ENCODE measurements at places on chromosomes 6 and 20.

GRCh38 chr6:158367816-158368215 is 55.6 kb downstream of the TULP4 start:
- no peak for ATAC-seq

DNA sequence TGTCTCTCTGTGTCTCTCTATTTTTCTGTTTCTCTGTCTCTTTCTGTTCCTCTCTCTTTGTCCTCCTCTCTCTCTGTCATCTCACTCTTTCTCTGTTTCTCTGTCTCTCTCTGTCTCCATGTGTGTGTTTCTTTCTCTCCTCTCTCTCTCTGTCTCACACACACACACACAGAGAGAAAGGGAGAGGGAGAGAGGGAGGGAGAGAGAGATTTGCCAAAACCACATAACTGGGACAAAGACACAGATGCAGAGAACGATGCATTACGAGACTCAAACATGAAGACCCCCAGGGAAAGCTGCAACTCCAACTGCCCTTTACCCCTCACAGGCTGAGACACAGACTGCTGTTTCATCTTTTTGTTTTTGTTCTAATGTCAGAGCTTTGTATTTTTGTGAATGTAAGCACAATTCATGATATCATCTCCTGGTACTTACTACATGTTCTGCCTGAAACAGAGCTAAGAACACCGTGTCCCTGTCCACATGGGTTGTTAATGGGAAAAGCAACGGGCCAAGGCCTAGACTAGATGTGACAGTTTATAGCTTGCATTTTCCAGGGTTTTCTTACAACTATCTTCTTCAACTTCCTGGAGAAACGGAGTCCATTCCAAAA is 177.1 kb upstream of the ARID1B start:
- no peak for ATAC-seq

GRCh38 chr20:24763386-24764026 is 185.6 kb upstream of the CST7 start:
- no peak for ATAC-seq

GRCh38 chr6:37492991-37493660 is 6.6 kb downstream of the CCDC167 start:
- ATAC-seq: no peak

DNA sequence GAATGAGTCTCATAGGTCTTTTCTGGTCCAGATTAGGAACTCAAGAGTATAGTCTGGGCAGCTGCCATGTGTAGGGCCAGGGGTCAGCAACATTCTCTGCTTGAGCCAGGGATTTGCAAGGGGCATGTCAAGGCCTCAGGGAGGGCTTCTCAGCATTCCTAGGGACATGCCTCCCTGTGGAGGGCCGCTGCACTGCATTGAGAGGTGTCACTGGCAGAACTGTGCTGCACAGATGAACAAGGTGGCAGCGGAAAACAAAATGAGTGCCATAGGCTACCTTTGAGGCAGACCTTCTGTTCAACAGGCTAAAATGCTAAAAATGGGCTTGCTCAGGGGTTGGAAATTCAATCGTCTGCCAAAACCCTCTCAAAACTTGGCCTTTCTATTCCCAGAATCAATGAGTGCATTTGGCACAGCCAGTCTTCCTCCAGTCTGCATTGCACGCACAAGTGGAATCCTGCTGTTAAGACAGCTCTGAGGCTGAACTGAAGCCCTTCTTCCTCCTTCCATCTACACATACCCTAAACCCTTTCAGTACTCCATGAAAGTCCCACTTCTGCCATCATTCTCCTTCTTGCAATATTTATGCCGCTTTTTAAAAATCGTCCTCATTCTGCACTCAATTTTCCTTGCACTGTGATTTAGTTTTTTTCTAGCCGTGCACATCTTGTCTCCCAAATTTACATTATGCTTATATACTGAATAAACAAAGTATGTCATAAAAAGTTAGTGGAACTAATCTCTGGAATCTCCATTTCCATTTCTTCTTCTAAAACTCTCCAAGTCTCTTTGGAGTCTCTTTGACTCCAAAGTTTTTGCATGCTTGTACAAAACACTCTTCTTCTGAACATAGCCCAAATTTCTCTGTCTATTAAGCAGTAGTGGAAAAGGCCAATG is 51.7 kb downstream of the SLC26A8 start:
- no peak for ATAC-seq

- ATAC-seq: peak; percentile 84
These were observed 38.0 kb downstream of the TNFAIP3 start for GRCh38 chr6:137904822-137905617.

DNA sequence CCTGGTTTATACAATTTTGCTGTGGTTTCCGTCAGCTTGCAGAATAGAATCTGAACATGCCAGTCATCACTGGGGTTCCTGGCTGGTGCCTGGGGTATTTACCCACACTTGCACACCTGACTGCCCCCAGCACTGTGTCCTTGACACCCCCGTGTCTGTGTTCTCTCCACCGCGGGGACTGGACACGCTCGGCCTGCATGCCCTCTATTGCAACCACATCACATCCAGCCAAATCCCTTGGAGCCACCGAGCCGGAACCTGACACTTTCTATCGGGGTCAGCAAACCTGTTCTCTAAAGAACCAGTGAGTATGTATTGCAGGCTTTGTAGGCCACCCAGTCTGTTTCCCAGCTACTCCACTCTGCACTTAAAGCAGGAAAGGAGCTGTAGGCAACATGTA is 527.5 kb downstream of the PRKN start:
- no peak for ATAC-seq

- ATAC-seq: no peak
These were observed 8.4 kb upstream of the ACSS1 start for GRCh38 chr20:25066386-25066785.

- ATAC-seq: no peak
These were observed 186.7 kb downstream of the PTPRK start for GRCh38 chr6:128333581-128334223.

DNA sequence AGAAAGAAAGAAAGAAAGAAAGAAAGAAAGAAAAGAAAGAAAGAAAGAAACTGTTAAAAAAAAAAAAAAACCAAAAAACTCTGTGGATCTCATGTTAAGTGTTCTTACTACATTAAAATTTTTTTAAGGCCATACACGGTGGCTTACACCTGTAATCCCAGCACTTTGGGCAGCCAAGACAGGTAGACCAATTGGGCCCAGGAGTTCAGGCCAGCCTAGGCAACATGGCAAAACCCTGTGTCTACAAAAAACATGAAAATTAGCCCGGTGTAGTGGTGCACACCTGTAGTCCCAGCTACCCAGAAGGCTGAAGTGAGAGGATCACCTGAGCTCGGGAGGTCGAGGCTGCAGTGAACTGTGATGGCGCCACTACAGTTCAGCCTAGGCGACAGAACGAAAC is 4.6 kb upstream of the BPIFA1 start:
- ATAC-seq: no peak

DNA sequence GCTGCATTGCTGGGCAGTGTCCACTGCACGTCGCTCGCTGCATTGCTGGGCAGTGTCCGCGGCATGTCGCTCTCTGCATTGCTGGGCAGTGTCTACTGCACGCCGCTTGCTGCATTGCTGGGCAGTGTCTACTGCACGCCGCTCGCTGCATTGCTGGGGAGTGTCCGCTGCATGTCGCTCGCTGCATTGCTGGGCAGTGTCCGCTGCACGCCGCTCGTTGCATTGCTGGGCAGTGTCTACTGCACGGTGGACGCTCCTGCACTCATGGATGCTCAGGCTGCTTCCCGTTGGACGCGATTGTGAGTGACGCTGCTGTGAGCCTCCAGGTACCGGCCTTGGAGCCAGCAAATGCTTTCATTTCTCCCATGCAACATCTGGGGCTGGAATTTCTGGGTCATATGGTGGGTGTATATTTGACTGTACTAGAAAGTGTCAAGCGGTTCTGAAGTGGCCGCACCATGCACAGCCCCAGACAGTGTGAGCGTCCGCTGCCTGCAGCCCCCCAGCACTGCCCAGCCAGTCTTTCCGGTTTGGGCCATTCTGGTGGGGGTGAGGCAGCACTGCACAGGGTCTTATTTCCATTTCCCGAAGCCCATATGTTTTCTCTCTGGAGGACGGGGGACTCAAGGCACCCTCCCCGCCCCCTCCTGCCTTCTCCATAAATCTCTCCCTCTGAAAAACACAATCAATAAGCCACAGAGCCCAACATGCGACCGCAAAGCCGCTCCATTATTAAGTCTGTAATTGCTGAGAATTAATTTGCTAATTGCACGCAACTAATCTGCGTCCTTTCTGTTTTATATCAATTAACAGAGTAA is 97.4 kb downstream of the YTHDF1 start:
- no peak for ATAC-seq

GRCh38 chr6:124590001-124590400 is 372.2 kb upstream of the RNF217 start:
- ATAC-seq: no peak

DNA sequence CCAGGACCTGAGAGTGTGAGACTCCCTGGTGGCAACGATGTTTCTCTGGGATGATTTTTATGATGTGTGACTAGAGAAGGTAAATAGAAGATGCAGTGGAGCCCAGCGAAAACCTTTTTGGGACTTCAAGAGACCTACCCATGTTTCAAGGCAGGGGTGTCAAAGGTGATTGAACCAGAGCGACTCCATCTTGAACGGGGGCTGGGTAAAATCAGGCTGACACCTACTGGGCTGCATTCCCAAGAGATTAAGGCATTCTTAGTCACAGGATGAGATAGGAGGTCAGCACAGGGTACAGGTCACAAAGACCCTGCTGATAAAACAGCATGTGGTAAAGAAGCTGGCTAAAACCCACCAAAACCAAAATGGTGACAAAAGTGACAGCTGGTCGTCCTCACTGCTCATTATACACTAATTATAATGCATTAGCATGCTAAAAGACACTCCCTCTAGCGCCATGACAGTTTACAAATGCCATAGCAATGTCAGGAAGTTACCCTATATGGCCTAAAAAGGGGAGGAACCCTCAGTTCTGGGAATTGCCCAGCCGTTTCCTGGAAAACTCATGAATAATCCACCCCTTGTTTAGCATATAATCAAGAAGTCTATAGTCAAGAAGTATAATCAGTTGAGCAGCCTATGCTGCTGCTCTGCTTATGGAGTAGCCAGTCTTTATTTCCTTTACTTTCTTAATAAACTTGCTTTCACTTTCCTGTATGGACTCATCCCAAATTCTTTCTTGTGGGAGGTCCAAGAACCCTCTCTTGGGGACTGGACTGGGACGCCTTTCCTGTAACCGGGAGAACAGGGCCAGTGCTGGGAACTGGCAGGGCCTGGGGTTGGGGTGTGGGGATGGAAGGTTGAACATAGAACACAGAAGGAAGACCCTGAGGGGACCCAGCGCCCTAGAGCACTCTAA is 526.4 kb downstream of the QKI start:
- no peak for ATAC-seq

DNA sequence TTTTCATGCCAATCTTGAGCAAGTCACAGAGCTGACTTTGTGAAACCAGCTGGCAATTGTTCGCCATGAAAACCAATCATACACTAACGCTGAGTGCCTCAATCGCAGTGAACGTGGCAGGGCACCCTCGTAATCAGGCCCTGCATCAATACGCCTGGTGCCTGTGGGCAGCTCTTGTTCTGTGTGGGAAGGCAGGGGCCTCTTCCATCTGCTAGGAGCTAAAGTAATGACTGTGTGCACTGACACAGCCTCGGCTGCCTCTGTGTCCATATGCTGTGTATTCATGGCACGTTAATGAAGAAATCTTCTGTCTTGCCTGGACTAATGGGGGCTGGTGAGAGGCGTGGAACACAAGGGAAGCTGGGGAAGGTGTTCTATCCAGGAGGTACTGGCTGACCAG is 27.8 kb upstream of the SYNDIG1 start:
- ATAC-seq: no peak

DNA sequence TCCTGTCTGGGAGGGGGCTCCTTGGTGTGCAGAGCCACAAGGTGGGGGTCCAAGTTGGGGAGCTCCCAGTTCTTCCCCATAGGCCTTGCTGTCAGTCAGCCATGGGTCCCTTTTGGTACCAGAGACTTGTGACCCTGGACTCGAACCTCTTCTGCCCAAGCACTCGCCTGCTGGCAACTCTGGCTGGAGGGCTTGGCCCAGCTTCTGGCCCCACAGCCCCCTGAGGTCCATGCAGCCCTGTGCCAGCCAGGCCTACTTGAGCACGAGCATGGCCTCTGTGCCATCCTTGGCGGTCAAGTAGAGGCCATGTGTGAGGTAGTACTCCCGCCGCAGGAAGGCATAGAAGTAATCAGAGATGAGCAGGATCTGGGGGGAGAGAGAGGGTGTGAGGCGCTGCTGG is 2.1 kb downstream of the MAP1LC3A start:
- no peak for ATAC-seq

DNA sequence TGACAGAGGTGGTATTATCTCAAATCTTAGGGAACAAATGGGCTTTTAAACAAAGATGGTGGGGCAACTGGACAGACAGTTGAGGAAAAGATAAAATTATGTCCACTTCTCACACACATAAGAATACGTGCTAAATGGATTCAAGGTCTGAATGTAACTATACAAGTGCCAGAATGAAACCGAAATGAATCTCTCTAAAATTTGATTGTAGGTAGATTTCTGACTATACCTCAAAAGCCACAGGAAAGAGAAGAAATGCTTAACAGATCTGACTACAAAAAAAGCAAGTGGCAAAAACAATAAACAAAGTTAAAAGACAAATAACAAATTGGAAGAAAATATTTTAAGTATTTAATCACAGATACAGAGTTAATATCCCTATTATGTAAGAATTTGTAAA is 182.7 kb upstream of the OLIG3 start:
- ATAC-seq: no peak

GRCh38 chr6:131059486-131059885 is 3.6 kb downstream of the EPB41L2 start:
- ATAC-seq: no peak

DNA sequence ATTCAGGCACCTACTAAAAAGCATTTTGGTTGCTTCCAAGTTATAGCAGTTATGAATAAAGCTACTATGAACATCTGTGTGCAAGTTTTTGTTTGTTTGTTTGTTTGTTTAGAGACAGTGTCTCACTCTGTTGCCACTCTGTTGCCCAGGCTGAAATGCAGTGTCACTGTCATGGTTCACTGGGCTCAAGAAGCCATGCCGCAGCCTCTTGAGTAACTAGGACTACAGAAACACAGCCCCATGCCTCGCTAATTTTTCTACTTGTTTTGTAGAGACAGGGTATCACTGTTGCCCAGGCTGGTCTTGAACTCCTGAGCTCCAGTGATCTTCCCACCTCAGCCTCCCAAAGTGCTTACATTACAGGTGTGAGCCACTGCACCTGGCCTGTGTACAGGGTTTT is 795.9 kb downstream of the EPHA7 start:
- no peak for ATAC-seq

DNA sequence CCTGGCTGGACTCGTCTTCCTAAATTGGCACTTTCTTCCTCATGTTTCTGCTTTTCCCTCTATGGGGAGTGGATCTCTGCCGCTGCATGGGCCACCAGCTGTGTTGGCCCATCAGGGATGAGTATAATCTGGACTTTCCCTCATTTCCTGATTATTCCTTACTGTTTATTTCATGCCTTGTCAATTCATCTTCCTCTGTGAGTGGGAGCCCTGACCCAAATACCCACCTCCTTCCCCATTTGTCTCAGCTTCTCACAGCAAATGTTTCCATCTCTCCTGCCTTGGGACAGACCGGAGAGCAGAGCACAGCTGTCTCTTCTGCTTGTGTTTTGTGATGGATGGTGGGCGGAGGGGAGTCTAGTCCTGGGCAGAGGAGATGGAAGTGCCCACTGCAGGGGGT is 212.7 kb downstream of the UST start:
- no peak for ATAC-seq
